Thoracic aorta (tissue), 2 donors: ENCODE measurements at places on chromosomes 6 and 20. TPM values are rescaled to one million over a fixed set of nuclear protein-coding genes. Genes with fewer than 3 reads are reported as not detected.

- no peak for DNase-seq
These were observed 26.8 kb upstream of the CRIP3 start for GRCh38 chr6:43335469-43335868.

DNA sequence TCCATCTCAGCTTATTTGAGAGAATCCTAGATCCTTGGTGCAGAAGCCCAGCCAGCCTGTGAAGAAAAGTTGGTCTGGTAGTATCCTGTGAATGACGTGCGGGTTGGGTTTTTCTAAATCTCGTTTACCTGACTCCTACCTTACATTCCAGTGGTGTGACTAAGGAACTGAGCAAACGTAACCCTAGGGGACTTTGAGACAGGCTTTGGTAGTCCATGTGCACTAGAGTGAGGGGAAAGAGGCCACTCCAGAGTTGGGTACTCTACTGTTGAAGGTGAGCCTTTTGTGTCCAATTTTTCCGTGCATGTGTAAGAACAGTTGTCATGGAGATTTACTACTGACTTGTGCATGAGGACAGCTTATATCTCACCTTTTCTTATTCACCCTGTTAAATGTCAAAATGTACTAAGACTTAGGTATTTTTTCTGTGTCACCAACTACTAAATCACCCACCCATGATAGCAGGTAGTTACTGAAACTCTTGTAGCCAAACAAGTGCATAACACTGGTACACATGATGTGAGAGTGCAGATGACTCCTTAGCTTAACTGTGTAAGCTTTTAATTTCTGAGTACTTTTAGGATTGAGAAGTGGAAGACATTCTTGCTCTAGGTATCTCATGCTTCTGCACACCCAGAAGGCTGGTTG lies 26.3 kb upstream of the PLCG1 start:
- no peak for DNase-seq

TRIM40 gene
- total RNA-seq: not detected

- DNase-seq: no peak
These were observed 6.6 kb downstream of the HTR1E start for GRCh38 chr6:86943819-86944407.
